ENCODE measurements at places on chromosomes 2 and 18.

GRCh38 chr2:14297340-14297739 is 335.2 kb upstream of the LRATD1 start:
- DNase-seq = no peak

DNA sequence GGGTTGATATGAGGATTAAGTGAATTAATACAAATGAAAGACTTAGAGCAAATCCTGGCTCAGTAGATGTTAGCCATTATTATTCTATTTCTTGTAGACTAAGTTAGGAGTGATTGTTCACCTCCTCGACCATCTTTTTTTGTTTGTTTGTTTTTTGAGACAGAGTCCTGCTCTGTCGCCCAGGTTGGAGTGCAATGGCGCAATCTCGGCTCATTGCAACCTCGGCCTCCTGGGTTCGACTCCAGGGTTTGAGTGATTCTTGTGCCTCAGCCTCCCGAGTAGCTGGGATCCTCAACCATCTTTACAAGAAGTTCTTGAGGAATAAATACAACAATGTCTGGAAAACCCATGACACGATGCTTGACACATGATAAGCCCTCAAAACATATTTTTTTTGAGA is 12.7 kb downstream of the TRIM54 start:
- no peak for DNase-seq

DNA sequence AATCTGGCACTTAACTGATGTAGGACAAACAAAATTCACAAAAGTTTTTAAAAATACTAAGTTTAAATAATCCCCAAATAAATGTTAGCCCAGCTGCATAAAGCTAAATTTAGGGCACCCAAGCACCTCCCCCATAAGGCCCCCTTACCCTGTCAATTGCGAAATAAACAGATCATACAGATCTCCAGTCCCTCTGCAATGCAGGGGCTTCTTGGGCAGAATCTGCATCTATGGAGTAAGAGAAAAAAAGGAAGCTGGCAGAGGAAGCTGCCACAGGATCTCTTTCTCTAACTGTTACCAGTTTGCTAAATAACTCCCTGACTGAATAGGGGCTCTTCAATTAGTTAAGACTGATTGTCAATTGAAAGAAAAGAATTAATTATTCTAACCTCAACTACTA is 117.7 kb downstream of the MEMO1 start:
- DNase-seq = no peak

DNA sequence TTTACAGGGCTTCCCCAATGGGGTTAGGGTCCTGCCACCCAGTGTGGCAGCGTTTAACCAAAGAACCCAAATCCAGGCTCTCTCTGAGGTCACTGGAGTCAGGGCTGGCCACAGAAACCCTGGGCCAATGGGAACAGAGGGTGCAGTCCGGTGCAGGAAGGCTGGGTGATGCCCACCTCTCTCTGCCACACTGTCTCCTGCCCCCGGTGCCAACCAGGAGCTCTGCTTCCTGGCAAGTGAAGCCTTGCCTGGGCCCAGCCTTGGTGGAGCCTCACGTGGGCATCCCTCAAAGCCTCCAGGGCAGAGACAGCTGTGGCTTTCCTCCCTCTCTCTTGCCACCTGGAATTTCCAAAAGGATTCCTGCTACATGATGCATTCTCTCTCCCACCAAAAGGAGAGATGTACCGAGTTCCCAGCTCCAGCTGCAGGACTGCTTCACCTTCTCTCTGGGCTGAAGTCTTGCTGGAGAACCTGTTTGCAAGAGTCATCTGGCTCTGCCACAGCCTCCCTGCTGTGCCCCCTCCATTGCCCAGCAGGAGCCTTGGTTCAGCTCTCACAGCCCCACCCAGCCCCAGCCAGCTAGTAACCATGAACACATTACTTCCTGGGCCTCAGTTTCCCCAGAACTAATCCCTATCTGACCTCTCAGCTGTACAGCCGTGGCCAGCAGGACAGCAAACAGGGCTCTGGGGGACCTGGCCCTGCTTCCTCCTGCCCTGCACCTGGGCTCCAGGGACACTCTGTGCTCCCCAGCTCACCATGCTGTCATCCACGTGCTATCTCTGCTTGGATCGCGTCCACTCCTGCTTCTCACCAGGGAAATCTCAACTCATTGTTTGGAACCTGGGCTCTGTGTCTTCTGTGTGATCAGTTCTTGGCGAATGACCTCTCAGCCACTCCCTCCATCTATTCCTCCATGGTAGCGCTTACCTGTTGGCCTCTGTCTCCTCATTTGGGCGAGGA is 43.4 kb downstream of the KCNF1 start:
- DNase-seq = no peak

GRCh38 chr2:226705965-226706364 is 93.7 kb downstream of the IRS1 start:
- no peak for DNase-seq

DNA sequence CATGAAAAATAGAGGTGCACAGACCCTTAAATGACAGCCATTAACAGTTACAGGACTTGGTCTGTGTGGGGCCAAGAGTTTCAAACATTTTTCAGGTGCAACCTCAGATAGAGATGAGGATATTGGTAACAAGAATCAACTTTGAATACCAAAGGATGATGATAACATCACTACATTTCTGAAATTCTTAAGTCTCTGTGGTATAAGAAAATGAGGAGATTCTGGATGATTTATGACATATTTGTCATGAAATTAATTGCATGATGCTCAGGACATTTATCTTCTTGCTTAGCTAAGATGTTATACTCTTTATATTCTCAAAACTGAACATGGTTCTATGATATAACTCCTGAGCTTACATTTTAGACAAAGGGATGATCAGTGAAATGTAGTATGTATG is 471.8 kb upstream of the CWC22 start:
- no peak for DNase-seq

DNA sequence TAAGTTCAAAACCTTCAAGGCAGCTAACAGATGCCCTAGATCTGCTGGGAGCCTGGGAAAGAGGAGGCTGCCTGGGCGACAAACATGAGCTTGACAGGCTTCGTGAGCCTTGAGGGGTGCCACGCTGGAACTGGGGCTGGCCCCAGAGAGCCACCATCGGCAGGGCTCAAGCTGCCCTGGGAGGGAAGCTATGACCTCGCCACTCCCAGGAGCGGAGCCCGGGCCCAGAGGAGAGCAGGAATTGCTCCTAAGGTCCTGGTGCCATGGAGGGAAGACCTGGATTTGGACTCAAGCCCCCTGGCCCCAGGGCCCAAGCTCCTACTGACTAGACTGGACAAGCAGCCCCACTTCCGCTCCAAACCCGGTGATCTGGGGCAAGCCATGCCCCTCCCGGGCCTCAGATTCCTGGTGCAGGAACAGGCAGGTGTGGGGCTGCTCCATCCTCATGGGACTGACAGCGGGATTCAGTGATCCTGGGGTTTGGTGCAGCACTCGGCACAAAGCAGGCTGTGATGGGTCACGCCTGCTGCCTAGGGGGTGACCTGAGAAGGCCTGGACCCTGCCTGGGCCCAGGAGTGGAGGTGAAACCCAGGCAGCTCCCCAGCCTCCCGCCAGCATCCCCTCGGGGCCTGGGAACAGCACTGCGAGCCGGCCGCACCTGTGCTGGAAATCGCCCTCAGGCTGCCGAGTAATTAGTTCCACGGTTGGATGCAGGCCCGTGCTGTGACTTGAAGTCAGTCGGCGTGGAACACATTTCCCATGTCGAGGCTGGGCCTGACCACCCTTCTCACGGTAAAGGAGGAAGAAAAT is 246.9 kb downstream of the NDUFA10 start:
- no peak for DNase-seq

GRCh38 chr2:239349453-239350135 is 51.2 kb downstream of the HDAC4 start:
- DNase-seq = no peak

GRCh38 chr2:168436840-168437239 is 19.2 kb upstream of the CERS6 start:
- DNase-seq = no peak

- no peak for DNase-seq
Observed at GRCh38 chr18:61653823-61654551, 238.8 kb downstream of the RNF152 start.

DNA sequence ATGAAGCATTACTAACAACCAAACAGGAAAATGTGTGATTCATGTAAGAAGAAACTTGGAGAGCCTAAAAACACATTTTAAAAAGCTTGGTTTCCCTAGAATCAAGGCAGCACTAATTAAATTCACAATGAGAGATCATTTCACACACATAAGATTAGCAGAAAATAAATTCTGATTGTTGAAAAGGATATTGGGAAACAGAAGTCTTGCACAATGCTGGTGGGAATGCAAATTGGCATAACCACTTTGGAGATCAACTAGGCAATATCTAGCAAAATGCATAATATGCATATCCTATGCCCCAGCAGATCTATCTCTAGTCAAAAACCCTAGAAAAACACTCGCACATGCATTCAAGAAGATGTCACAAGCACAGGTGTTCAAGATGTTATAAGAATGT is 75.3 kb upstream of the SIX3 start:
- DNase-seq = no peak

DNA sequence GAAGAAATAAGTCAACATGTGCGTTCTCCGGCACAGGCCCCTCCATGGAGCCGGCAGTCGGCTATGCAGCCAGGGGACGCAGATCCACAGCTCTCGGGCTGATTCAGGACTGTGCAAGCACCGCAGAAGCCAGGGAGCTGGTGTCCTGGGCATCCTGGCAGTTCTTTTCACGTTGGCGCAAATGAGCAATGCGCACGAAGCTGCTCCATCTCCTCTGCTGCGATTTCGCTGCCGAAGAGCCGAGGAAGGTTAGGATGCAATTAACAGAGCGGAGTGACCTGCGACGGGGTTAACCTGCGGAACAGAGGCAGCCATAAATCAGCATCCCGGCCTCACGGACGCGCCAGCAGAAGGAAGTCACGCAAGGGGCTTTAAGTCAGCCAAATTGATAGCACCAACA is 107.1 kb upstream of the POU3F3 start:
- no peak for DNase-seq

DNA sequence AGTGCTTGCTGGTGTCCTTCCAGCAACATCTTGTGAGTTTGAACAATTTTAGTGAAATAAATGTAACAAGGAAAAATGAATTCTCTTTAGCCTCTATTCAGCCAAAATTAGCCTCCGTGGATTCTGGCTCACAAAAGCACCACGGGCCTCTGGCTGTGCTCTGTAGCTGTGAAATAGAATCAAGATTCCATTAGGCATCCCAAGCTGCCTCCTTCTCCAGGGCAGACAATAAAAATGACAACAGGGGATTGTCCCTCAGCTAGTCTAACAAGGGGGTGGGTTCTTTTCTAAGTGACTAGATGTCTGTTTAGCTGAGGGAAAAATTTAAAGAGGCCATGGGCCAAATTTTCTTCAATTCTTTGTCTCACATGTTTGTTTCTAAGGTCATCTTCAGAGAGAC is 254.7 kb upstream of the FIGN start:
- no peak for DNase-seq

DNA sequence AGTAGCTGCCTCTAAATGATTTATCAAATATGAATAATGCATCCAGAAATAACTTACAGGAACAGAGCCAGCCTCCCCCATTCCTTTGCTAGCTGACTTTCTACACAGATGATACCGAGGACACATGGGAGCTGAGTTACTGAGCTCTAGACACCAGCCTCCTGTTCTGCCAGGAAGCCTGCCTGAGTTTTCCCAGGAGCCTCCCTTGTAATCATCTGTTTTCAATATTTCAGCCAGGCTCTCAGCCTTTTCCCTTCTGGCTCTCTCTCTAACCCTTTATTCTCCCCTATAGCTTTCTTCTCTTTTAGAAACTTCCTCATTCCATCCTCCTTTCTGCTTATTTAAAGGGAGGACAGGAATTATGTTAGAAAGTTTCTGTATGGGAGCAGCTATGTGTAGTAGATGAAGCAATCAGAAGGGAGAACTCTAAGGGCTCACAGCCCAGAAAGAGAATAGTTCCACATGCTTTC is 911.6 kb downstream of the TDRD15 start:
- no peak for DNase-seq

DNA sequence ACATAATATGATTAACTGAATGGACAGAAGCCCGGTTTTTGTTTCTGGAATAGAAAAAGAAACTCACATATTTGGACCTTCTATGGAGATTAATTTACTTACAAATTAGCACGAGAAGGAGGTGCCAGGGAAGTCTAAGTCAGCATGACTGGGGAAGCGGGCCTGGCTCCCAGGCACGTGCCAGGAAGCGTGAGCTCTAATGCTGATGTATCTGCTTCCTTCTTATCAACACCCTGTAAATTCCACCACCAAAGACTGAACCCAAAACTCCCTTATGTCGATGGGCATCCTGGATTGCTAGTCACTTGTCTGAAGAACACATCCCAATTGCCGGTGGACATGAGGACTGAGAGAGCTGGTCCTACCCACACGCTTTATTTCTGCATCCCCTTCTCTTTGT is 134.5 kb downstream of the GALNT14 start:
- DNase-seq = no peak

DNA sequence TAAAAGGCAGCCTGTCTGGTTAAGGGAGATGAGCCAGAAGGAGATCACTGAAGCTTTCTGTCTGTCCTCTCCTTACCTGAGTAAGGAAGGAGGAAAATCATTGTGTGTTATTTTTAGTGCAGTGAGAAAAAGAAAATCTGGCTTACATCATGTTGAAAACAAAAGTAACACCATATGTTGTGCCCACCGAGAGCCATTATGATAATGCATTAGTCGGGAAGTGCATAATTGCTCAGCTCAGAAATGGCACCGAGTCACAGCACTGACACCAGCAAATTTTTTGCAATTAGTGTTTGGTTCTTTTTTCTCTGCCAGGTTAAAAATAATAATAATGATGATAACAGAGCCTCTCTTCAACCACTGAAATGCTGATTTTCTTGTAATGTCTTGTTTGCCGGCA is 46.6 kb downstream of the HNMT start:
- DNase-seq = no peak

DNA sequence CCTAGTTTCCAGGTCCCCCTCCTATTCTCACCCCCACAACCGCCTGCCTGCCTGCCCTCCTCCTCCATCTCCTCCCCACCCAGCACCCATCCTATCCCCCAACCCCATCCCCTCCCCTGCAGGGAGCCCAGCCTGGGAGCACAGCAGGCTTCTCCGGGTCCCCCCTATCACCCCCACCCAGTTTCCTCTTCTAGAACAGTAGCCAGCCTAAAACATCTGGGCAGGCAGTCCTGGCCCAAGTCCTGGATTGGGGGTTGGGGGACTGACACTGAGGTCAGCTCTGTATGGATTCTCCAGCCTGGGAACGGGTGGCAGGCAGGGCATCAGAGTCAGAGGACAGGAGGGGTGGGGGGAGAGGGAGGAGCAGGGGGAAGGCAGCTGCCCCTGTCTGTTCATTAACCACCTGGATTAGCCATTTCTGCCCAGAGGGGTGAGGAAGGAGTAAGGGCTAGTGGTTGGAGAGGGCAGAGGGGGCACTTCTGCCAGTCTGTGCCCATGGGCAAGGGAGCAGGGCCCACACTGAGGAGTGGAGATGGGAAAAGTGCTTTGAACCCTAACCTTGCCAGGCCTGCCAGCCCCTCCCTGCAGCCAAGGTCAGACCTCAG is 60.0 kb downstream of the TNS1 start:
- DNase-seq = no peak

GRCh38 chr2:240818293-240819125 is 1.5 kb downstream of the KIF1A start:
- DNase-seq = no peak

GRCh38 chr2:71070294-71071093 is 2.0 kb downstream of the NAGK start:
- DNase-seq = no peak

All from AG04449 (cell line).